ENCODE measurements at places on chromosomes 13 and 19. TPM values are rescaled to one million over a fixed set of nuclear protein-coding genes. Genes with fewer than 3 reads are reported as not detected.

The OR4F17 gene
- total RNA-seq: not detected

The SOHLH2 gene
- not detected for total RNA-seq

The OR7C1 gene
- not detected for total RNA-seq

- no peak for DNase-seq
Observed at GRCh38 chr13:107643615-107644014, 571.7 kb downstream of the LIG4 start.

GRCh38 chr13:113656003-113656588 lies 1.9 kb downstream of the ATP4B start:
- peak; percentile 60 for DNase-seq

The KPNA3 gene
- total RNA-seq: 64.3 TPM

DNA sequence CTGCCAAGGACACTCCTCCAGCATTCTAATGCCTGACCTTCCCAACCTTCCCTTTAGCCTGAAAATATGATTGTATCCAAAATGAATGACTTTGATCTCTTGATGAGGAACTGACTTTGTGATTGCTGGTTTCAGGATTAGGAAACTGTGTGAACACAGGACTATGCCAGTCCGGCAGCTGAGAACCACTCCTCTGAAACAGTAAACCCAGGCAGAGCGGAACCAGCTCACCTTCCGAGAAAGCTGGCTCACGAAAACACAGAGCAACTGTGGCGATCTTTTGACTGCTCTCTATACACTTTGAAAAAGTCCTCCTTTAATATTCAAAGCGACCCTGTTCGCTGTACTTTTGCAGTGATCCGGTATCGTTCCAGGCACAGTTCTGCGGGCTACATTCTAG lies 258.8 kb upstream of the IRS2 start:
- no peak for DNase-seq

GRCh38 chr19:35775298-35776101 lies at the start of gene ARHGAP33:
ARHGAP33 (plus strand) TSS chr19:35775564; CDS start chr19:35775659, 95 bp downstream.
- DNase-seq: peak; percentile 99

DNA sequence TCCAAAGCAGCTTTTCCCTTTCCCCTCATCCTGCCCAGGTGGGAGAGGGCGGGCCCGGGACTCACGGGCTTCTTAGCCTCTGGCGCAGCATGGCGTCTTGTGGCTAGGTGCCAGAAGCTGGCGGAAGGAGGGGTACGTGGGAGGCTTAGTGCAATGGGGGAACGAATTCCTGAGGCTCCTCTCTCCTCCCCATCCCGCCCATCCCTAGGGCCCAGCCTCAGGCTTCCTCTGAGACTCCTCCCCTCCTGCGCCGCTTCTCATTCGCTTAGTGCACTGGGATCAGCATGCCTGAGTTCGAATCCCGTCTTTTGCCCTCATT lies 297.8 kb downstream of the ZNF536 start:
- no peak for DNase-seq

DNA sequence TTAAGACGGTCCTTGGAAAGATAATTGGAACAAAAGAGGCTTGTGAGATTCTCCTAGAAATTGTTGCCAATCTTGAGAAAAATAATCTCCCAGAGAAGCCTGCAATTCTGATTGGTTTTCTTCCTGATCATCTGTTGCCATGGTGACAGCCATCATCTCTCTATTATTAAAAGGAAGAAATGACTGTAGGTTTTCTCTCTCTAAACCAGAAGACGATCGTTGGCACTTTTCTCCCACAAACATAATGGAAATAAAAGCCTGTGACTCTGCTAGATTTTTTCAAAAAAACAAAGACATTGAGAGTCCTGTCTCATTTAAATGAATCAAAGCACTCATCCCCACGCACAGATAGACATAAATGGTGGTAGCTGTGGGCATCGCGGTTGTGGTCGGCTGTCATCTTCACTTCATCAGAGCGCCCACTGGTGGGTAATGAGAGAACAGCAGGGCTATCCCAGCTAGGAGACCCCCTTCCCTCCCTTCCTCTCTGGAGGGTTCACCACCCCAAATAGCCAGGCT lies 21.7 kb upstream of the CALM3 start:
- no peak for DNase-seq

GRCh38 chr19:6752256-6753177 lies 13.0 kb downstream of the TRIP10 start:
- DNase-seq: no peak

- no peak for DNase-seq
Observed at GRCh38 chr13:20264271-20265018, 32.3 kb upstream of the GJB6 start.

DNA sequence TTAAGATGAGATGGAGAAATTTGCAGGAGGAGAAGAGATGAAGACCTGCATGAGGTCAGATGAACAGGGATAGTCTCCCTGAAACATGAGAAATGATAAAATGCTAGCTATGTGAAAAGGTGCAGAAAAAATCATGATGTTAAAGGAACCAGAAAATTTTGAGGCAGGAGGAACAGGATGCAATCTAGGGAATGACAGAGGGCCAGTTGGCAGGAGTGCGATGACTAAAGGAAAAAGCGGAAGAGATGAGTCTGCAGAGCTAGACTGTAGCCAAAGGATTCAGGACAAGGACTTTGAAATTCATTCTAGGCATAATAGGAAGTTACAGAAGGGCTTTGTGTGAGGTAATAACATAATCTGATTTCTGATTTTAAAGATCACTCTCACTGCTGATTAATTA lies 77.9 kb downstream of the TRPC4 start:
- DNase-seq: no peak

- DNase-seq: no peak
Observed at GRCh38 chr13:41150058-41150457, 17.5 kb upstream of the KBTBD6 start.

DNA sequence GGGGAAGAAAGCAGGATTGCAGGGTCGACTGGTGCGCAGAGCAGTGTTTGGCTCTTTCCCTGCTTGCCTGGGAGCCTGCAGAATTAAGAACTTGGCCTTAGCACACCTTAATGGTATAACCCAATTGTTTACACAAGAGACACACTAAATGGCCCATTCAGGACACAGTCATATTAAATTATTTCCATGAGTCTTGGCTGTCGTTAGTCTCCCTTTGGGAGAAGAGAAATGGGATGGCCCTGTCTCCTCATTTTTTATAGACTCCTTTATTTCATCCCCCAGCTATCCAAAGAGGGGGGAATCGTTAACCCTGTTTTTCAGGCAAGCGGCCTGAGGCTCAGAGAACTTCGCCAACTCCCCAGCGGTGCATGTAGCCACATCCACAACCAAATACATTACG lies 282.5 kb downstream of the SUCLA2 start:
- no peak for DNase-seq

The IL17D gene
- total RNA-seq: 1.4 TPM

The AP1M2 gene
- not detected for total RNA-seq

- no peak for DNase-seq
Observed at GRCh38 chr13:24618011-24618955, 61.9 kb upstream of the ATP12A start.

- peak; percentile 73 for DNase-seq
Observed at GRCh38 chr13:74575729-74576125, 441.5 kb upstream of the KLF12 start.

The TLE2 gene
- 29.5 TPM for total RNA-seq

The KLK11 gene
- total RNA-seq: not detected

The THSD8 gene
- total RNA-seq: not detected

DNA sequence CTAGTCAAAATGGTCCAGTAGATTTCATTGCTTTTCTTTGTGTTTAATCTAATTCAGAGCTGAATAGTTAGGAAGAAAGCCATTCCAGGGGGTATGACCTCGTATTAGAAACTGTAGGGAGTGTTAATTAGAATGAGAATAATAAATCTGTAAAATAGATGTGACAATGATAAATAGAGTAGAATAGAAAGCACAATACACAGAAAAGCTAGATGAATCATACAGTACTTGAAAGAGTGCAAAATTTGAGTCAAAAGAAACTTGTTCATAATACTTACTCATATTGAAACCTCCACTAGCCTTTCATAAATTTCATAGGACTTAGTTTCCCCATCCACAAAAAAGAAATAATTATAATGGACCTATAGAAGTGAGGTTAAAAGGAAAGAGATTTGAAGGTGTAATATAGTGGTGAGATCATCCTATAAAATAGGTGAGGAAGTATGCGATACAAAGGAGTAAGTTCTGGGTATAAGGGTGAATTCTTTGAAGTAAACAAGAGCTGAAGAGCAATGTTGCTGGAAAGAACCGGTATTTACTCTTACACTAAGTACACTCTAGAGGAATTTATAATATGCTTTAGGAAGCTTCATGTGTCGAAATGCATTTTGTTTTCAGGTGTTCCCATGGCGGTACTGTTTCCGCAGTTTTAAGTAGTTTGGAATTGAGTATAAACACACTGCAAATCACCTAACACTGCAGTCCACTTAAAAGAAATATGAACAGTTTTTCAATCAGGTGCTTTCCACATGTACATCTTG lies 21.9 kb downstream of the PCDH17 start:
- DNase-seq: no peak

DNA sequence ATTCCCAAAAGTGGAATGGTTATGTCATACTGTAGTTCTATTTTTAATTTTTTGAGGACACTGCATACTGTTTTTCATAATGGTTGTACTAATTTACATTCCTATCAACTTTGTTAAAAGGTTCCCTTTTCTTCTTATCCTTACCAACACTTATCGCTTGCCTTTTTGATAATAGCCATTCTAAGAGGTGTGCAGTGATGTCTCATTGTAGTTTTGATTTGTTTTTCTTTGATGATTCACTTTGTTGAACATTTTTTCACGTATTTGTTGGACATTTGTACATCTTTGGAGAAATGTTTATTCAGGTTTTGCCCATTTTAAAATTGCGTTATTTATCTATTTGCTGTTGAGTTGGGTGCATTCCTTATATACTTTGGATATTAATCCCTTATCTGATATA lies 188.8 kb upstream of the SPRY2 start:
- DNase-seq: no peak

- DNase-seq: no peak
Observed at GRCh38 chr13:31121379-31122140, 40.1 kb downstream of the HSPH1 start.

- no peak for DNase-seq
Observed at GRCh38 chr13:40316301-40316700, 350.1 kb downstream of the FOXO1 start.

The MYBPC2 gene
- not detected for total RNA-seq

- DNase-seq: no peak
Observed at GRCh38 chr19:47761566-47761965, 16.2 kb downstream of the NOP53 start.

- no peak for DNase-seq
Observed at GRCh38 chr13:93715866-93716265, 489.3 kb downstream of the GPC6 start.

DNA sequence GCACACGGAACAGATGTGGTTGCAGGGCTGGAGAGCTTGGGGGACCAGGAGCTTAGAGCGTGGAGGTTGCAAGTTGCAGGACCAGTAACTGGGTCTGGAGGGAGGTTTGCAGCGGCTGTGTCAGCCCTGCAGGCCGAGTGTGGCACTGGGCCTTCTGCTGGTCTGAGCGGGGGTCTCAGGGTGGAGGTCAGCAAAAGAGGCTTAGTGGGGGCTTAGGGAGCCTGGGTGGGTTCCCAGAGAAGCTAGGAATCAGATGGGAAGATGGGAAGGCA lies 5.8 kb upstream of the HCN2 start:
- DNase-seq: no peak

DNA sequence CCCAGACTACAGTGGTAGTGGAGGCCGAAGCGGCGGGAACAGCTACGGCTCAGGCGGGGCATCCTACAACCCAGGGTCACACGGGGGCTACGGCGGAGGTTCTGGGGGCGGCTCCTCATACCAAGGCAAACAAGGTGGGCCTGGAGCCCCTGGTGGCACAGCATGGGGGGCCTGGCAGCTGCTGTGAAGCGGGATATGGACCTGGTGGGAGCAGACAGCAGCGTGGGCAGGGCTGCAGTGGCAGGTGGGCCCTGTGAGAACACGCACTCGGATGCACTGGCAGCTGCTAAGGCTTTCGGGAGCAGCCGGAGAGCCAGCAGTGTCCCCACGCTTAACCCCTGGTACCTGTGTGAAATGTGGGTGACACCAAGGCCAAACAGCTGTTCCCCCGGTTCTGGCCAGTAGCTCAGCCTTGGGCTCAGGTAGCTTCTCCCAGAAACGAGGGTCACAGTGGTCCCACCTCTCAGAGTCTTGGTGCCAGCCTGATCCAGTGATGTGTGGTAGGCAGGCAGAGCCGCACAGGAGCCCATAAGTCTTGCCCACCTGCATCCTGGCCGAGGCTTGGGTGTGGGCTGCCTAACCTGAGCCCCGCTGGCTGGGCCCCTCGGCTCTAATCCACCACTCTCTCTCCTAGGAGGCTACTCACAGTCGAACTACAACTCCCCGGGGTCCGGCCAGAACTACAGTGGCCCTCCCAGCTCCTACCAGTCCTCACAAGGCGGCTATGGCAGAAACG lies 12.5 kb upstream of the QTRT1 start:
- DNase-seq: no peak

DNA sequence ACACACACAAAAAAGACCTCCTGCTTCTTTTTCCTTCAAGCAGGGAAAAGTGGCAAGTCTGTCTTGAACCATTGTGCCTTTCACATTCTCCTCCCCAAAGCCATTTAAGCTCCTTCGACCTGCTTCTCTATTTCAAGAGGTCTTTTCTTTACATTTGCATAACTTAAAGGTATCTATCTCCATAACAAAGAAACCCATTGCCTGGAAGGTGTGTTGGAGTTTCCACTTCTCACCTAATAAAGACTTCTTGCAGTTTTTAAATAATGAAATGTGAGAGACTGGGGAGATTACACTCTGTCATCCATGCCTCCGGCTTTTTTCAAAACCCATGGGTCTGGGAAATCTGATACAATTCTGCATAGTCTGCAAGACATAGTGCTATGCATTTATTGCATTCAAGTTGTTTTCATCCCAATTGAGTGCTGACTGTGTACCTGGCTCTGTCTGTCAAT lies 41.8 kb upstream of the NBEA start:
- no peak for DNase-seq

The BCAM gene
- 6.1 TPM for total RNA-seq

The PRX gene
- 5.1 TPM for total RNA-seq

GRCh38 chr13:31625115-31625514 lies 114.2 kb upstream of the RXFP2 start:
- DNase-seq: no peak

All from sigmoid colon (tissue), 7 donors.